ENCODE measurements at places on chromosomes 11 and 22. TPM values are rescaled to one million over a fixed set of nuclear protein-coding genes. Genes with fewer than 3 reads are reported as not detected.
A peak's percentile ranks its signal among the peaks of the same experiment; 100 is the strongest.

The BTG4 gene
- polyA plus RNA-seq = 0.34 TPM

- DNase-seq = no peak
Measured at GRCh38 chr11:612201-612960, 3.4 kb downstream of the IRF7 start.

The DNAJC24 gene
- polyA plus RNA-seq = 8.8 TPM

GRCh38 chr11:115222863-115223530 is 281.2 kb downstream of the CADM1 start:
- no peak for DNase-seq

- no peak for DNase-seq
Measured at GRCh38 chr11:28819741-28820140, 711.6 kb downstream of the METTL15 start.

The ENDOD1 gene
- polyA plus RNA-seq = 18.4 TPM

The FOLH1 gene
- not detected for polyA plus RNA-seq

DNA sequence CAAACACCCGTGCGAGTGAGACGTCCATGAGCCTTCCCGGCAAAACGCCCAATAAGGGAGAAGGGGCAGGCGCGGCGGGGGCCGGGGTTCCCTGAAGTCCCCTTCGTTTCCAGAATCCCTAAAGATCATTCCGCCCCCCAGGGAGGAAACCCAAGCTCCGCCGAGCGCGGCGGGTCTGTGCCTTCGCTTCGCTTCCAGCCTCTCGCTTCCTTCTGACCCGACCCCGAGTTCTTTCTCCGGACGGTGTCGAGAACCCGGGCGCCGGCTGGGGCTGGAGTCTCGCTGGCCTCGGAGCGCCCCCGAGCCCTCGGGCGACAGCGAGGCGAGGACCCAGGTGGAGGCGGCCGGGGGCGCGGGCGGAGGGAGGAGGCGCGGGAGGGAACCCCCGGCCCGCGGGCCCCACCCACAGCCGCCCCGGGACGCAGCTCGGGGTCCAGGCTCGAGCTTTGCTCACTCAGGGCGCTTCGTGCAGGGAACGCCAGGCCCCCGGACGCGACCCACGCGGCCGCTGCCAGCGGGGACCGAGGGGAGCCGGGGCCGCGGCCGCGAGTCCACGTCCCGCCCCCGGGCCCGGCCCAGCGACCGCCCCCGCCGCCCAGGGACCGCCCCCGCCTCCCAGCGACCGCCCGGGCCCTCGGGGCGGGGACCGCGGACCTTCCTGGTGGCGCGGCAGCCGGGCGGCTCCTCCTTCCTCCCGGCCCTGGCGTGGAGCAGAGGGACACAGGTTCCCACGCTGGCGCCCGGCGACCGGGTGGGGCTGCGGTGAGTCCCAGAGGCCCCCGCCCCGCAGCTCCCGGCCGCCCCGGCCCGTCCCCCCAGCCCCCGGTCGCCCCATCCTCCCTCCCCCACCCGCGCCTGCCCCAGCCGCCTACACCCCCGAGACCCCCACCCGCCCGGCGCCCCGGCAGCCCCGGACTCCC is at the start of gene PGGHG:
TSS of gene PGGHG (plus strand) at position 649 of the 920 bp plus-strand sequence. CDS start 691 bp downstream, outside the sequence.
- DNase-seq = peak; percentile 95

GRCh38 chr11:69925366-69926196 is 106.4 kb upstream of the FGF3 start:
- DNase-seq = peak; percentile 68

DNA sequence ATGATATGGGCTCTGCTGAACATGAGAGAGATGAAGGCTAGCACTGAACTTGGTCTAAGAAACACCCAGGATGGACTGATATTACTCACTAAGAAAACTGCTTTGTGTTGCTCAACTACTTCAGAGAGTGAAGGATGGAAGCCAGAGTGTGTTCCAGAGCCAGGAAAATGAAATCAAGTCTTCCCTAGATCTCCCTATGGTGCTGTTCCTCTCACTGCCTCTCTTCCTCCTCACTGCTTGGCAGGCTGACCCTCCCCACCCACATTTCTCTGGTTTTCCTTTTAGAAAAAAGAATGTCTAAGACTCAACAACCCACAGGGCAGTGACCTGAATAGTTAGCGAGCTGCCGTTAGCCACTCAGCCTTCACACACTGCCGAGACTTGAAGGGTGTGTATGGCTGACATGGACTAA is 65.6 kb downstream of the CCDC81 start:
- DNase-seq = no peak

DNA sequence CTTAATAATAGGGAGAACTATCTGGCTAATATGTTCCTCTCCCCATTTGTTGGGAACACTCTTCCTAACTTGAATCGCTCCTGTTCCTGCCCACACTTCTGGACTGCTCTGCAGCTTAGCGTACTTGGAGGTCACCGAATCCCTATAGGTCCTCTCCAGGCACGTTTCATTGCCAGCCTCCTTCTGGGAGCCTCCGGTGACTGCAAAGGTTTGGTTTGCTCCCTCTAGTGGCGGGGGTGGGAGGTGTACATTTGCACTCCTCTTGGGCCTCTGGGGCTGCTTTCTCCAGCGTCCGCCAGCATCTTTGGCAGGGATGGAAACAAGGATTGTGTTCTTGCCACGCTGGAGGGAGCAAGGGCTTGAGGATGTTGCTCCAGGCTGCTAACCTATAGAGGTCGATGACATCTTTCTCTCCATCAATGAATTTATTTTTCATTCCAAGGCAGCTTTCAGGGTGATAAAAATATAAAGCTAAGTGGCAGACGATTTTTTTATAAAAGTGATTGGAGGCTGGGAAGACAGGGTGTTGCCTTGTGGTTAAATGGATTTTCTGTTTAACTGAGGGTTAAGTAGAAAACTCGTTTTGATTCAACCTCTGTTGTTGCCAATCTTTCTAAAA is 48.7 kb downstream of the TSPAN18 start:
- peak; percentile 53 for DNase-seq

GRCh38 chr22:19757140-19757984 is 3.2 kb upstream of the TBX1 start:
- DNase-seq = no peak

DNA sequence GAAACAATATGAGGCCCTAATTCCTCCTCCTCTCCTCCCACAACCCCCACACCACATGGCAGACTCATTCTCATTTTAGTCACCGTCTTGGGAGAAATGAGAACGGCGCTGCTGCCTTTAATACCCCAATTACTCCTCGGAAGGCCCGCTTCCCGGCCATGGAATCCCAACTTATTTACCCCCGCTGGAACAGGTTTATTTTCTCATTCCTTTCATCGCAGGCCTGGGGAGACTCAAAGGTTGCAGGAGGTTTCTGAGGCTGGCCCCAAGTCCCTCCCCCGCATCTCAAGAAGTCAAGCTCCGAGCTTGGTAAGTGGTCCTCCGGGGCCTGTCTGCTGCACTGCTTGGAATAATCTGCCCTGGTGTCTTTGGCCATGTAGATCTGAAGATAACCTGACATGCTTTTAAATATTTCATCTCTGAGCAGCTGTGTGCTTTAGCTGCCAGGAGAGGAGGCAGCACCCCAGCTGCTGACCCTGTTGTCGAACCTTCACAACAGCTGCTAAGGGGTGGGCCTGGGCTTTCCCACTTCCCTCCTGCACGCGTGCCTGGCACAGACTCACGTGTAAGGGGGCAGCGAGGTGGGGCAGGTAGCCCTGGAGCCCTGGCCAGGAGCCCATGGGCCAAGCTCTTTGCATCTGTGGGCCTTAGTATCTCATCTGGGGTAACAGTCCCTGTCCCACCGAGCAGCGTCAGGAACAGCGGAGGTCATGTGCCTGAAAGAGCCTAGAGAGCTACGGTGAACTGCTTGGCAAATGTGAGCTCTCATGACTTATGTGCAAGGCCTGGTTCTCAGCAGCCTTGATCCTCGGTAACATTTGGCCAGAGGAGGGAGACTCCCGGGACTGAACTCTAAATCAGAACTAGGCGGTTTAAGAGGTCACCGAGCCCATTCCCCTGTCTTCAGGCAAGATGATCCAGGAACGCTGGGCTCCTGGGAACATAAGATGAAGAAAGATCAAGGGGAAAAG is 164.6 kb downstream of the ST3GAL4 start:
- DNase-seq = peak; percentile 53

The ARHGAP8 gene
- 0.05 TPM for polyA plus RNA-seq

DNA sequence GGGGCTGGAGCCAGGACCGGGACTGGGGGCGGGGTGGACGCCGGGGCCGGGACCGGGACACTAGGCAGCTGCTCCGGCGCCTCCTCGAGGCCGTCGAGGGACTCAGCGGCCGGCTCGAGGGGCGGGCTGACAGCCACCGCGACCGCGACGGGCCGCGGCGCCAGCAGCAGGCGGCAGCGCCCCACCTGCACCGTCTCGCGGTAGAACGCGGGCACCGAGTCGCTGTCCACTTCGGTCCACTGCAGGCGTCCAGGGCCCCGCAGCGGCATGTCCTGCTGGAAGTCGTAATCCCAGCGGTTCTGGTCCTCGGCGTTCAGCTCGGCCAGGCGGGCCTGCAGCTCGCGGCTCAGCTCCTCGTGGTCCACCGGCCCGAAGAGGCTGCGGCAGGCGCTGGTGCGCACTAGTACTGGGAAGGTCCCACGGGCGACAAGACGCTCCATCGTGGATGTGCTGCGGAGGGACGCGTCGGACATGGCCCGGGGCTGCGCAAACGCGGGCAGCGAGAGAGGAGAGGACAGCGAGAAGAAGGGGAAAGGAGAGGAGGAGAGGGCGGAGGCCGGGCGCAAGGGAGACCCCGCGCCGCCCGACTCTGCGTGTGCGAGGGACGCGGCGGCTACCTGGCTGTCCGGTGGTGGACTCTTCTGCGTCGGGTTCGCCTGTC is 428 bp downstream of the CDKN1C start:
- DNase-seq = peak; percentile 87

DNA sequence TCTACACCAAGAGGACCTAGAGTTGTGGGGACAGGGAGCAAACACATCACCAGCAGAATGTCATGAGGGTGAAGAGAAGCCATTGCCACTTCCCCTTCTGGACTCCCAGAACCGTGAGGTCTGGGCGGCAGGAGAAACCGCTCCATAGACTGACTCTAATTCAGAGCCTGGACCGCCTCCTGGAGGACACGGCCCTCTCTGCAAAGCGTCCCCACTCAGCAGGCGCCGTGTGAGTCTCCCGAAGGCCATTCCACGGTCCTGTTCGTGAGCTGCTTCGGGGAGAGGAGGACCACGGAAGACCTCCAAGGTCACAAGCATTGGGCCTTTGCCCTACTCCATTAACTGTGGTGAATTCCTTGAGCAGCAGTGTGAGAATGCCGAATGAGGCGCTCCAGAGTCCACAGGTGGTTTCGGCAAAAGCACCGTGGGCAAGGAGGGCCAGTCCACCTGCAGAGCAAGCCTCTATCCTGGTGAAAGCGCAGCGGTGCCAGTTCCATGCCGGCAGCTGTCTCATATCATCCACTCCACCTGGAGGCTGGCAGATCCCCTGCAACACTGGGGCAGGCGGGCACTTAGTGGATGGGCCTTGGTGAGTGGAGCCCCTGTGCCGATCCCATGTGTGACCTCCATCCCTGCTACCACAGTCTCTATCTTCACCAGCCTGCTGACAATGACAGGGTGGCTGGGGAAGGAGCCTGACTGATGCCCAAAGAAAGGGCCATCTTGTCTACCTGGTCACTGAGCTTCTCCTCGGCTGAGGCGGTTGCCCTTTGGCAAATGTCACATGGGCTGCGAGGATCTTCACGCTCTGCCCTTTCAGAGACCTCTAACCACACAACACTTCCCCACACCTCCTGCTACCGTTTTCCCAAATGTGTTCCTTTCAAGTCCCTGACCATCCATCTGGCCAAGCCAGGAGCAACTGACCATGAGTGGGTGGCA is 7.5 kb downstream of the C11orf21 start:
- no peak for DNase-seq

The LTO1 gene
- polyA plus RNA-seq = 33.1 TPM

DNA sequence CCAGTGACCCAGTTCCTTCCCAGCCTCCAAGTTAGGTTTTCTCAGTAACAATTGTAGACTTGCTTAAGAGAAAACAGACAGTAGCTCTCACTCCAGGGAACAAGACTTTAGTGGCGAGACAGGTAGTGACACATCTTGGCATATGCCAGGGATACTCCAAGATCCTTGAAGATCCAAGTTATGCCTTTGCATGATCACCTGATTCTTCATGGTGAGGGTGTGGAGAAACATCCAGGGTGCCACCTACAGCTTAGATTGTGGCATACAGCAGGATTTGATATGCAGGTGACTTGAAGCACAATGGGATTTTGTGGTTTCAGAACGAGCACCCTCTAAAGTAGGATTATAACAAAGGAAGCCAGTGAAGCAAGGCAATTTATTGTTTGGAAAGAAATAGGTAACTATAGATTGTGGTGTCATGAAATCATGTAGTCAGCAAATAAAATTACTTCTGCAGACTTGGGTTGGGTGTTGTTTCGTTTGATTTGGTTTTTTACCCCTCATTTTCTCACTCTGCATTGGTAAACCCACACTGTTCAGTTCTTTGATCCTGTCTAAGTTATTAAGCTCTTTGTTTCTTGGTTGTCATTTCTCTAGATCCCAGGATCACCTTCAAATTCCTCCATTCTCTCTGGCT is 9.2 kb downstream of the POU2AF3 start:
- no peak for DNase-seq

The KRTAP5-2 gene
- not detected for polyA plus RNA-seq
